ENCODE measurements at places on chromosomes 7 and 10.

DNA sequence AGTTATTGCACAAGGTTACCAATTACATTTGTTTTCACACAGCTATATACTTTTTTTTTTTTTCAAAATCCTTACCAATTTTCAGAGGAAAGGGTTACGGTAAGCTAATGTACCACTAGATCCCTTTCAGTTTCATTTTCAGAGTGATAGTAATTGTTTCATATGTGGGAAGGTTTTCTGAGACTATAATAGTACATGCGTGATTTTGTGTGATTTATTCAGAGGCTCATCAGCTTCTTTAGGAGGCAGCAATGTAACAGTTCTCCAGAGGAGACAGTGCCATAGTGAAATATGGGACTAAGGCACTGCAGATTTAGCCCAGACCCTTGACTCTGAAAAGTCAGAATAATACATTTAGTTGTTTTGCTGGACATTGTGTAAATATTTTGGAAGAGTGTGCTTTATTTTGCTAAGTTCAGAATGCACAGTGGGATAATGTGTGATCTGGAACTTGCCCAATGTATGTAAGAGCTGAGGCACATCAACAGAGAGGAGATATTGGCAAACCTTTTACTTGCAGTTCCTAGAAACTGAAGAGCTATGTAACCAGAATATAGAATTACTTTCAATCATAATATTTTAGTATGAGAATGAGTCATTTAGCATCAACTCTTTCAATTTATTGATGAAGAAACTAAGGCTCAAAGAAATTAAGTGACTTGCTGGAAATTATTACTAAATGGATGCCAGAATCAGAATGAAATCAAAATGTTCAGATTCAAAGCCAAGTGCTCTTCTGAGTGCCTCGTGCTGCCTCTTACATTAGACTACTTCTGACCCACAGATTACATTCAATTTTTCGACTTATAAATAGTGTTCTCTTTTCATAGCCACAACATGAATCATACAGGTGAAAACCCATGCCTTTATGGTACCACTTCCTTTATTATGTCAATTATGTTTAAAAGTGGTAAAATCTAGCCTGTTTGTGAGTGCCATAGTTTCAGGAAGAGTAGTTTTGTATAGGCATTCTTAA is 207.7 kb upstream of the TEX47 start:
- DNase-seq: no peak

DNA sequence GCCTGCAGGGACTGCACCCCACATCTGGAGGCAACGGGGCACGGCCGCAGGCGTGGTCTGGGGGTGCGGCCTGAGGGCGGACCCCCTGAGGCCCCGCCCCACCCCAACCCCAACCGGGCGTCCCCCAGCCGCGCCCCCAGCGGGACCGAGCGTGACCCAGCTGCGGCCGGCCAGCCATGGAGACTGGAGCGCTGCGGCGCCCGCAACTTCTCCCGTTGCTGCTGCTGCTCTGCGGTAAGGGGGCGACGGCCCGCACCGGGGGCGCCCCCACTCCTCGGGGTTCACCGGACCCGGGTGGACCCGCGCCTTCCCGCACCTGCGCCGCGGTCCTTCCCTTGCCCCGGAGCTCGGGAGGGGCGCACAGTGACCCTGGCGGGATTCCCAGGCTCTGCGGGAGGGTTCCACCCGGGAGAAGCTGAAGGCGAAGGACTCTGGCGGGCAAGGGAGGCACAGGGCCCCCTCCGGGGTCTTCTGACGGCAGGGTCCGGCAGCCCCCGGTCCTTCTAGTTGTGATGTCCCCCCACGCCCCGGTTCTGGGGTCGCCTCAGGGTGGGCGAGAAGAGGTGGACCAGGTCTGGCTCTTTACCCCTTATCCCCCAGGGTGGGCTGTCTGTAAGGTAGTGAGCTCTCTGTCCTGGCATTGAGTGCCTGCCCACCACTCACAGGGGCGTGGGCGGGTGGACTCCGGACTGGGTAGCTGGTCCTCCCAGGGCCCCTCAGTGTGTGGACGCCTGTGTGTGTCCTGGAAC is at the start of gene RAMP3:
TSS of gene RAMP3 (plus strand) at position 139 of the 749 bp plus-strand sequence. CDS start at position 177, 38 bp downstream.
- DNase-seq: no peak

DNA sequence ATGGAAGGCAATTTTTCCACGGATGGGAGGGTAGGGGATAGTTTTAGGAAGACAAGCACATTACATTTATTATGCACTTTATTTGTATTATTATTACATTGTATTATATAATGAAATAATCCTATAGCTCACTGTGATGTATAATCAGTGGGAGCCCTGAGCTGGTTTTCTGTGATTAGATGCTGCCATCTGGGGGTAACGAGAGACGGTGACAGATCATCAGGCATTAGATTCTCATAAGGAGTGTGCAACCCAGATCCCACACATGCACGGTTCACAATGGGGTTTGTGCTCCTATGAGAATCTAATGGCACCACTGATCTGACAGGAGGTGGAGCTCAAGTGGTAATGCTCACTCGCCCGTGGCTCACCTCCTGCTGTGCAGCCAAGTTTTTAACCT is 103.9 kb upstream of the STK17A start:
- no peak for DNase-seq

DNA sequence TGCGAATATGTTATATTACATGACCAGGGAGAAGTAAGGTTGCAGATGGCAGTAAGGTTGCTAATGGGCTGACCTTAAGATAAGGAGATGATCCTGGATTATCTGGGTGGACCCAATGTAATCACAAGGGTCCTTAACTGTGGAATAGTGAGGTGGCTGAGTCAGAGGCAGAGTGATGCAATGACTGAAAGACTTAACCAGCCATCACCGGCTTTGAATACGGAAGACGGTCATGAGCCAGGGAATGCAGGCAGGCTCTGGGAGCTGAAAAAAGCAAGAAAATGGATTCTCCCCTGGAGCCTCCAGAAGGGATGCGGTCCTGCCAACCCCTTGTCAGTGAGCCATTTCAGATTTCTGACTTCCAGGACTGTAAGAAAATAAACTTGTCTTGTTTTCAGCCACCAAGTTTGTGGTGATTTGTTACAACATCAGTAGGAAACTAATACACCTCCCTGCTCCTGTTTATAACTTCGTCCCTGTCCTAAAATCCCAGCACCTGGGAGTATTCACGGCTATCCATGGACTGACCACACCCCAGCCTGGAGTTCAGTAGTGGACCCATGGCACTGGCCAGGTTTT is 4.6 kb upstream of the C10orf95 start:
- peak; percentile 43 for DNase-seq

DNA sequence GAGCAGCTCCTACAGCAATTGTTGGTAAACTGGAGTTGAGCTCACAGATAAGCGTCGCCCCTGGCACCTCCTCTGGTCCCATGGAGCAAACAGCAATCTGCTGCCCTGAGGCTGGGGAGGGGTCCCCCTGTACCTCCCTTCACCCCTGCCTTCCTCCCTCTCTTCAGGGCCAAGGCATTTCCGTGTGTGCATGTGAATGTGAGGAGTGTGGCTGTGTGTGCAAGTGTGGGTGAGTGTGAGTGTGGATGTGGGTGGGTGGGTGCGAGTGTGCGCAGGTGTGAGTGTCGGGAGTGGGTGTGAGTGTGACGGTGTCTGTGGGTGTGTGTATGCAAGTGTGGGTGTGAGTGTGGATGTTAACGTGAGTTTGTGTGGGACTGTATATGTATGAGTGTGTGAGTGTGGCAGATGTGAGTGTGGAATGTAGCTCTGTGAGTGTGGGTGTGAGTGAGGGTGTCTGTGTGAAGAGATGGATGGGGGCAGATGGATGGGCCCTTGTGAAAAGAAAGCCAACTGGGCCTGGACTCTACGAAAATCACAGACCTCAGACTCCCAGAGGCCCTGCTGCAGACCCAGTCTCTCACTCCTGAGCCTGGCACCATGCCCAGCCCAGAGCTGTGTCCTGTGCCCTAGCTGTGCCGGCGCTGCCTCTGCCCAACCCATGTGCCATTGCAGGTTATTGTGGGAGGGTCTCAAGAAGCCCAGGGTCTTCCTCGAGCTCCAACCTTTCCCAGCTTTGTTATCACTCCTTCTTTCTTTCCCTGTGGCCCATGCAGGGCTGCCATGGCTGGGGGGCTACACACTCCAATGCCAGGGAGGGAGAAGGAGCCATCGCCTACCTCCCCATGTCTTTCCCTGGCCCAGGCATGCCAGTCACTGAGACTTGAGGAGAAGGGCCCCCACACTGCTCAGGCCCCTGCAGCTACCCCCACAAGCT is 73.9 kb downstream of the GRID1 start:
- no peak for DNase-seq

DNA sequence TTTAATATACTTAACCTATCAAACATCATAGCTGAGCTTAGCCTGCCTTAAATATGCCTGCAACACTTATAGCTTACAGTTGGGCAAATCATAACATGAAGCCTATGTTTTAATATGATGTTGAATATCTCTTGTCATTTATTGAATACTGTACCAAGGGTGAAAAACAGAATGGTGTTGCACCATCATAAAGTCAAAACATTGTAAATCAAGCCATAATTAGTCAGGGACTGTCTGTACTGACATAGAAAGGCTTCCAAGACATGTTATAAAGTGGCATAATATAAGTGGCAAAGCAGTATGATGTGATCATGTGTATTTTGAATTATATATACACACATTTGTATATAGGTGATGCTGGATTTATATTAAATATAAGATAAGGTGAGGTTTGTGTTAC is 140.0 kb downstream of the ZEB1 start:
- DNase-seq: no peak

GRCh38 chr7:2924866-2925840 is 81.0 kb upstream of the GNA12 start:
- no peak for DNase-seq

- peak; percentile 1 for DNase-seq
Observed at GRCh38 chr7:138257459-138258196, 181.4 kb downstream of the AKR1D1 start.

- DNase-seq: no peak
Observed at GRCh38 chr7:126845331-126845730, 407.4 kb downstream of the GRM8 start.

- peak; percentile 95 for DNase-seq
Observed at GRCh38 chr7:51123322-51124019, 193.1 kb downstream of the COBL start.

- DNase-seq: no peak
Observed at GRCh38 chr10:28250782-28251181, 52.1 kb downstream of the MPP7 start.

DNA sequence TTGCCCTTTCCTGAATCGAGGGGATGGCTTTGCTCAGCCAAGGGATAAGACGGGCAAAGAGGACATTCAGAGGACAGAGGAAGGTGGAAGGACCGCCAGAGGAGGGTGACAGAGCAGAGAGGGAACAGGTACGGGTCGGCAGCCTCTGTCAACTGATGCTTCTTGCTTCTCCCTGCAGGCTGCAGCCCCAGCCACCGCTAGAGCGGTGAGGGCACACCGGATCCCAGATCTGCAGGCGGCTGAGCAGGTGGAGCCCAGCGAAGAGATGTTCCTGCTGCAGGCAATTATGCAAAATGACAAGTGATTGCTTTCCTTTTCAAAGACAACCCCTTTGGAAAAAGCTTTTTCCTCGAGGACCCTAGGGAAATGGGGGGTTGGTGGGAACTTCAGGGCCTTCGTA is 181.9 kb upstream of the ANKRD30A start:
- DNase-seq: no peak

DNA sequence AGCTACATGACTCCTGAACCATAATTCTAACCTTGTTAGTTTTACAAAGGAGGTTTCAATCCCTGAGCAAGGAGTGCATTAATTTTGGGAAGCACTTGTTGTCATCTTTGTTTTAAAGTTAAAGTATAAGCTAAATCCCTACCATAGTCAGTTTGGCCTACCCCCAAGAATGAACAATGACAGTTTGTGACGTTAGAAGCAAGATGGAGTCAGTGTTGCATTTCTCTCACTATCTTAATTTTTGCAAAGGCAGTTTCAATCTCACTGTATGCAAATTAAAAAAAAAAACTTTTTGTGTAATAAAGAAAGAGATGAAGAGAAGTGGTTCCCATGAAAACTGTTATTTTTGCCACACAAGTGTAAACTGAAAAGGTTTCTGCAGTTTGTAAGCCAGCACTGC is 50.7 kb upstream of the PIK3AP1 start:
- DNase-seq: no peak

GRCh38 chr7:3733541-3734140 is 432.6 kb downstream of the SDK1 start:
- DNase-seq: no peak

DNA sequence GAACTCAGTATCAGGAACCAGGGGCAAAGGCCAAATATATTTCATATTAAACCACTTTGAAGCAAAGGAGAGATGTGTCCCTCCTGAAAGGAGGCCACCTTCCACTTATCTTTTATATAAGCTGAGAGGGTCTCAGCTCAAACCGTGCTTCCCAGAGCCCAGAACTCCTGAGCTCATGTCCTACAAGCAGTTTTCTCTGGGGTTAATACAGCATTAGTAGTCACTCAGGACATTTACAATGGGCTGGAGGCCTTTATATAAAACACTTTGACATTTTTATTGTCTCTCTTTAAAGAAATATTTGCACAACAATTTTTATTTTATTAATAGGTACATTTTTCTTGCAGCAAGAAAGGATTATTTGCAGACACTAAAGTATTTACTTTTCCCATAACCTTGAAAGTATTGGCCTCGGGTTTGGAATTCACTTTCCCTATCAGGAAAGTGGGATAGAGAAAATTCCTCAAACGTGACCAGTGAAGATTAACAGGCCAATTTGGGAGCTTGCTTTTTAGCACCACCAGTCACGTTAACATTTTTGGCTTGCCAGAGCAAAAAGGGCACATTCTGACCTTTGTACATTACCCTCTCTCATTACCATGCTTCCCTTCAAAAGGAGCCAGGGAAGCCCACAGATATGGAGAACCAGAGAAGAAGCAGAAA is 464.9 kb upstream of the NRP1 start:
- DNase-seq: no peak

DNA sequence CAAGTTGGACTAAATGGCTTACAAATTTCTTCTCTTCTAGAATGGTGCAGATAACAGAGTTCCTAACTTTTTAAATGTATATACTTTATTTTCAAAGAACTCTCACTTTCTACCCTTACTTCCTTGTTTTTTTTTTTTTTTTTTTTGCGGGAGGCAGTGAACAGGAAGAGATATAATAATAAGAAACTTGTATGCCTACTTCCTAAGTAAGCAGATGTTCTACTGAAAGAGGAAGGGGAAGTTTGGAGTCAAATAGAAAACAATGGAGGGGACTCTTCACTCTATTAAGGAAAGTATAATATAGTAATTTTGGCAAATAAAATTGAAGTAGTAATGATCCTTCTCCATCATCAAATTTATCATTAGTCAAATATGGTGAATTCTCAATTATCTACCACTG is 754.0 kb downstream of the KCNMA1 start:
- no peak for DNase-seq

DNA sequence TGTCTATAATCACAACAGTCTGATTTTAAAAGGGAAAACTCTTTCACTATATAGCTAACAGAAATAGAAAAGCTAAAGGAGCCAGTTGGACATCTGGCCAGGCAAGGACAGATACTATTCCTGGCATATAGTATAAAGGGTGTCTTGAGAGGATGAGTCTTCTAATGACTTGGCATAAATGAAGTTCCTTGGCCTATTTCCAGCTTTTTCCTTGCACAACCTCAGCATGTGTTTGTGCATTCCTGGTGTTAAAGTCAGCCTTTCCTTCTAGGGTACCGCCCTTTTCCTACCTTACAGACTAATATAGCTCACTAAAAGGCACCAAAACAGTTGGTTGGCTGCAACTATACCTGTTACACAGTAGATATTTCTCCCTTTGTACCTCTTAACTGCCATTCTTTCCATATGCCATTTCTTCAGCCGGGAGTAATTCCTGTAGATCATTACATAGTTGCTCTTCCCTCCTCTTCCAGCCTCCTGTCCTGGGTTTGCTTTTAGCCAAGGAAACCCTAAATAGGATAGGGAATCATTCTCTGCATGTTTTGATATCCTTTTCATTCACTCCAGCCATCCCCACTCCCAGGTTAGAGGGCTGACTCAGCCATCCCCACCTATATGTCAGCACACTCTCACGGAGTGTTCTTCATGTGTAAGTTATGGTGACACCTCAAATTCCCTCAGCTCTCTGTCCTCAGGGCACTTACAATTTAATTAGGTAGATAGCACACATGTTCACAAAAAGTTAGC is 102.1 kb upstream of the MDFIC start:
- DNase-seq: peak; percentile 98

Data from foreskin keratinocyte (primary cell).